ENCODE measurements at places on chromosomes 1 and 21.

- DNase-seq = no peak
Observed at GRCh38 chr1:99170516-99170915, 93.8 kb upstream of the PLPPR4 start.

GRCh38 chr1:8926707-8927694, 18.7 kb upstream of the CA6 start:
- DNase-seq = no peak

- DNase-seq = no peak
Observed at GRCh38 chr21:35850542-35851103, 209.7 kb downstream of the SETD4 start.

GRCh38 chr1:184330875-184331274, 56.0 kb upstream of the C1orf21 start:
- no peak for DNase-seq

DNA sequence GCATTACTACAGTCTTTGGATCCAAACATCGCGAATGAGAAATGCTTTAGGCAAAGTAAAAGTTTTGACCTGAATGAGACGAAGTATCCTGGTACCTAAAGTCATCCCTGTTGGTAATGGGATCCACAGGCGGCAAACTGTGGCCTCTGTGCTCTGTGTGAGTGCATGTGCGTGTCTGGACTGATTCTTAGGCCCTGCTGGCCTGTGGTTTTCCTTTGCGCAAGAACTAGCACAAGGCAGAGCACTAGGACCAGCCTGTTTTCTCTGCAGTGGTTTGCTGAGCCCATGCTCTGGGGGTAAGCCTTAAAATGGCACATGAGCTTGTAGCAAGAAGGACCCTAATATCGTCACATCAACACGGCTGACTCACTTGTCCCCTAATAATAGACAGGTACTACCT, 251.2 kb downstream of the DSCAM start:
- no peak for DNase-seq

Measured in T-helper 17 cell (primary cell).